ENCODE measurements at places on chromosomes 7 and 10.

- DNase-seq = no peak
These were observed 128.3 kb downstream of the TPST1 start for GRCh38 chr7:66333443-66333842.

- DNase-seq = no peak
These were observed 144.3 kb upstream of the ZMIZ1 start for GRCh38 chr10:78924319-78925003.

GRCh38 chr7:110827287-110827855 is 263.6 kb upstream of the LRRN3 start:
- DNase-seq = no peak

GRCh38 chr7:8597565-8597964 is 164.2 kb downstream of the NXPH1 start:
- DNase-seq = no peak

GRCh38 chr7:103912891-103913605 is 76.4 kb downstream of the RELN start:
- no peak for DNase-seq

GRCh38 chr7:127438836-127439235 is 46.3 kb upstream of the ZNF800 start:
- peak; percentile 14 for DNase-seq

GRCh38 chr7:27062946-27063345 is 32.9 kb downstream of the HOXA1 start:
- no peak for DNase-seq

- no peak for DNase-seq
These were observed 6.4 kb downstream of the DRGX start for GRCh38 chr10:49389361-49389933.

DNA sequence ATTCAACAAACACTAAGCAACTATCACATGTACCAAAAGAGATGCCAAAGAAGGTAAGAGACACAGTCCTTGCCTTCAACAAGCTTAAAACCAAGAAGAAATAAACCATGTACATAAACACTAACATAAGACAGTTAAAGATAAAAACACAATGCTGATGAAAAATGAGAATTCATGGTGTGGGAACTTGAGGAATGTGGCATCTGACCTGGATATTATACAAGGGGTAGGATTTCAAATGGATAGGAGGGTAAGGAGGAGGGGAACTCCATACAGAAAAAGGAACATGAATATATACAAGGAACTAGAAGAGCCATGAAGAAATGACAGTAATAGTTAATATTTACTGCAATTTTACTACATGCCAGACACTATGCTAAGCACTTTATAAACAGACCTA is 11.0 kb downstream of the HIBADH start:
- DNase-seq = no peak

- DNase-seq = peak; percentile 32
These were observed 228.7 kb downstream of the CHRM2 start for GRCh38 chr7:137097111-137097510.

DNA sequence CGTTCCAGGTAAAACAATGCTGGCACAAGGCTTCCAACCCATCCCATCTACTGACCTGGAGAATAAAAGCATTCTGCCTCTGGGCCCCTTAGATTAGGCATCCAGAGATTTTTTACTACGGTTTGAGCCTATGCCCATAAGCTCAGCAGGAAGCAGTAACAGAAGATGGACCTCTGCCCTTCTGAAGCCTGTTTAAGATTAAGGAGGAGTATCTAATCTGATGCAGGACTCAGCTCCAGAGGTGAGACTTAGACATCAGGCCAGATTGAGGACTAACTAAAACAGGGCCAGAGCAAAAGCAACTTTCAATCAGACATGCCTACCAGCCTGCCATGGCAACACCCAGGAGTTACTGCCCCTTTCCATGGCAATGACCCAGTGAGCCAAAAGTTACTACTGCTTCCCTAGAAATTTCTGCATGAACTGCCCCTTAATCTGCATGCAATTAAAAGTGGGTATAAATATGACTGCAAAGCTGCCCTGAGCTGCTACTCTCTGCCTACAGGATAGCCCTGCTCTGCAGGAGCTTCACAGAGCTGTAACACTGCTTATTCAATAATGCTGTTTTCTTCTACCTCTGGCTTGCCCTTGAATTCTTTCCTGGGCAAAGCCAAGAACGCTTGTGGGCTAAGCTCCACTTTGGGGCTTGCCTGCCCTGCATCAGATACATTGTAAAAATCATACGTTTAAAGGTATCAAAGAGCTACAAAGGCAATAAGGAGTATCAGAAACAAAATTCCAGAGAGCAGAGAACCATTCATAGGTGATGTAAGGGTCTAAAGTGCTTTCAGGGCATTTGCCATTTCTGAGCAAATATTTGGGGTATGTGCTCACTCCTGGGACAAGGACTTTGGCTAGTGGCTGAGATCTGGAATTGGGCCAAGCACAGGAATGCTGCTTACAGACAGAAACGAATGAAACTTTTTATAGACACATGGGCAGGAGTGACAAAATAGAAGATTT is 25.0 kb upstream of the CNNM1 start:
- peak; percentile 43 for DNase-seq
